ENCODE measurements at places on chromosomes 1 and 21. TPM values are rescaled to one million over a fixed set of nuclear protein-coding genes. Genes with fewer than 3 reads are reported as not detected.

The CFHR2 gene
- not detected for total RNA-seq

The RPE65 gene
- total RNA-seq: not detected

The VWA5B1 gene
- not detected for total RNA-seq

- no peak for DNase-seq
Measured at GRCh38 chr1:152109998-152110294, 5.3 kb downstream of the TCHH start.

The NASP gene
- 191 TPM for total RNA-seq

GRCh38 chr1:101797722-101798121 lies 199.0 kb downstream of the OLFM3 start:
- DNase-seq: no peak

- DNase-seq: no peak
Measured at GRCh38 chr1:244773513-244773912, 61.9 kb upstream of the COX20 start.

GRCh38 chr1:10789803-10790702 lies 6.4 kb downstream of the CASZ1 start:
- DNase-seq: no peak

GRCh38 chr1:54406339-54407153 lies at the start of gene SSBP3:
TSS of gene SSBP3 (minus strand) at chr1:54406394.
- peak; percentile 91 for DNase-seq

The RGS1 gene
- 79.0 TPM for total RNA-seq
